HFFc6 (cell line): ENCODE measurements at places on chromosomes 5 and 9.
A peak's percentile ranks its signal among the peaks of the same experiment; 100 is the strongest.

DNA sequence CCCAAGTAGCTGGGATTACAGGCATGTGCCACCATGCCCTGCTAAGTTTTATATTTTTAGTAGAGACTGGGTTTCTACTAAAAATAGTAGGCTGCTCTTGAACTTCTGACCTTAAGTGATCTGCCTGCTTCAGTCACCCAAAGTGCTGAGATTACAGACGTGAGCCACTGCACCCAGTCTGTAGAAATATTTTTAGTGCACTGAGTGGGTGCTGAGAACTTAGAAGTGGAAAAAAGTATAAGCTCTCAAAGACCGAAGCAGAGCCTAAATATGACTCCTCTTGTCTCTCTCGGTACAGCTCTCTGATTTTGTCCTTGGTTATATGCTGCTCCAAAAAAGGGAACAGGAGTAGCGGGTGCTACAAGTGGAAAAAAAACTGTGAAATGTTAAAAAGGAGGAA lies 353.8 kb upstream of the IZUMO3 start:
- DNase-seq, result no peak

DNA sequence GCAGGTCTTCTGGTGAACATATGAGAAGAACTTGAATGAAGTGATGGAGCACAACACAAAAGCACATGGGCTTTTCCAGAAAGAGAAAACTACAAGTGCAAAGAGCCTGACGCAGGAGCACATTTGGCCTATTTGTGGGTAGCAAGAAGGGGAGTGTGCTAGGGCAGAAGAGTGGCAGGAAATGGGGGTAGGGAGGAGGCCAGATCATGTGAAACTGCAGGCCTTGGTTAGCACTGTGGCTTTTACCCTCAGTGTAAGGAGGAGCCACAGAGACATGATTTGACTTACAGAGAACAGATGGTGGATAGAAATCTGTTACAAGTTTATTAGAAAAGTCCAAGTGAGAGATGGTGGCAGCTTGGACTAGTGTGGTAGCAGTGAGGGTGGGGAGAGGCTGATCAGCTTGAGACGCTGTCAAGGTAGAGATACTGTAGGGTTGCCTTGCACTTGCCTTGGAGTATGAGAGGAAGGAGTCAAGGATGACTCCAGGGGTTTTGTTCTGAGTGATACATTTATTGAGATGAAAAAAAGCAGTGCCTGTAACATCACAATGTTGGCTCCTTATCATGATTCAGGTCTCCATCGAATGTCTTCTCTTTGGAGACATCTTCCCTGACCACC lies 126.7 kb downstream of the PPP2R2B start:
- no peak for DNase-seq

DNA sequence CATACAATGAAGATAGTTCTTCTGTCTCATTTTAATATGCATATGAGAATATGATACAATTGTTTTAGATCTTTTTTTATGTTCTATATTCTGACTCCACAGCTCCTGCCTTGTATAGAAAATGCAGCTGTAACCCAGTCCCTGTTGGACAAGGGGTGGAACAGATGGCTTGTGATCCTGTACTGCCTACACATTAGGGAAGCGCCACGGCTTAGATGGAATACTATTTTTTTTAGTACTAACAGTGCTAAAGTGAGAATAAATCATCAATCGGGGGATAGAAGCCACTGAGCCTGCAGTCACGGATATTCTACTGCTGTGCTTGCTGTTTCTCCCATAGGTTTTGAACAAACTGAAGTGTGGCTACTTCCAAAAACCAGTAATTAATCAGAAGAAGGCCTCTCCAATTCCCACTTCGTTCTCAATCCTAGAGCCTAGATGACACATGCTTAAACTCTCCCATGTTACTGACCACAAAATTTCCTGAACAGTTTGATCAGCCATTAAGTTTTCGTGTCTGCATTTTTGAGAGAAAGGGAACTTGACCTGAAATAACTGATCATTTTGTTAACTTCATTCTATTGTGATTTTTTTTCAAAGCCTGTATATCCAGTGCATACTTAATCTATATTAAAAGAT lies 150.3 kb downstream of the CDH18 start:
- DNase-seq, result peak; percentile 37

GRCh38 chr9:7320139-7320538 lies 479.4 kb downstream of the DMAC1 start:
- DNase-seq, result peak; percentile 95

DNA sequence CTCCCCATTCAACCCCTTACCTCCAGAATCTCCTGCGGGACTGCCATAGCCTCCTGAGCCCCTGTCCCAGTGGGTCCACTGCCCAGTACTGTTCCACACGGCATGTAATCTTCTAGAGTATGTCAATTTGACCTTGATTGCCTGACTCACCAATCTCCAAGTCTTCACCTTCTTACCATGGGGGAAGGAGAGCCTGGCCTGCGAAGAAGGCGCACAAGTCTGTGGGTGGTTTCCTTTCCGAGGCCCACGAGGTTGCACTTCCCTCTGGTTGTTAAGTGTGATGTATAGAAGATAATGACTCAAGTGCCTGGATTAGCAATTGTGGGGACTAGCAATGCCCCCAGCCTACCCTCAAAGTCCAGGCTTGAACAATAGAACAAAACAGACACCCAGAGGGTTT lies 8.1 kb upstream of the TENT4A start:
- DNase-seq, result no peak

- no peak for DNase-seq
Observed at GRCh38 chr5:109027983-109028607, 280.4 kb downstream of the FER start.

DNA sequence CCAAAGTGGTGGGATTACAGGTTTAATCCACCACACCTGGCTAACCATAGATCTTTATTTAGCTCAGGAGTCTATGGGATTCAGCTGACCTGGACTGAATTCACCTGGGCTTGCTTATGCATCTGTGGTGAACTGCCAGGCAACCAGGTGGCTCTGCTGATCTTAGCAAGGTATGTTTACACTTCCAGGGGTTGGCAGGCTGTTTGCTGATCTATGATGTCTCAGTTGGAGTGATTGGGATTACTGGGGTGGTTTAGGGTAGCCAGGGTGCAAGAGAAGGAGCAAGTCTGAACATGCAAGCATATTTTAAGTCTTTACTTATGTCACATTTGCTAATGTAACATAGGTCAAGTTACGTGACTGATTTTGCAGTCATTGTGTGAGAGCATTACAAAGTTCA lies 63.6 kb upstream of the JAK2 start:
- no peak for DNase-seq

- DNase-seq, result no peak
Observed at GRCh38 chr5:73337586-73338255, 110.9 kb downstream of the FOXD1 start.

GRCh38 chr9:122396614-122397148 lies 25.9 kb downstream of the PTGS1 start:
- no peak for DNase-seq

- DNase-seq, result peak; percentile 21
Observed at GRCh38 chr5:67249590-67249895, 52.9 kb upstream of the CD180 start.

- DNase-seq, result peak; percentile 97
Observed at GRCh38 chr5:143008809-143009521, 238.8 kb downstream of the ARHGAP26 start.

GRCh38 chr9:94891183-94891582 lies 164.7 kb downstream of the AOPEP start:
- DNase-seq, result no peak
